ENCODE measurements at places on chromosomes 5 and 9.

- no peak for DNase-seq
These were observed 2.5 kb downstream of the CXXC5 start for GRCh38 chr5:139650689-139651042.

- no peak for DNase-seq
These were observed 391.3 kb downstream of the SLCO4C1 start for GRCh38 chr5:101904736-101905135.

DNA sequence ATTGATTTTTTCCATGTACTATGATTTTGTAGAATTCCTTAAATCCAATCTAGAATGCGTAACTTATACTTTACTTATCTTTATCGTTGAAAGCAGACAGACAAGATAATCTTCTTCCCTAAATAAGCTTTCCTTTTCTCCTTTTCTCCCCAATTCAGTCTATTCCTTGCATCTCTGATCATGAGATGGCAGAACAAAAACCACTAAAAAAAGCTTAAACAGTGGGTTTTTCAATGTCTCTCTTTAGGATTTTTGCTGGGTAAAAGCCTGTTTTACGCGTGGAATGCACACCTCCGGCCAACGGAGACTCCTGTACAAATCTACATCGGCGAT, 755 bp downstream of the CDKN2B start:
- DNase-seq: no peak

DNA sequence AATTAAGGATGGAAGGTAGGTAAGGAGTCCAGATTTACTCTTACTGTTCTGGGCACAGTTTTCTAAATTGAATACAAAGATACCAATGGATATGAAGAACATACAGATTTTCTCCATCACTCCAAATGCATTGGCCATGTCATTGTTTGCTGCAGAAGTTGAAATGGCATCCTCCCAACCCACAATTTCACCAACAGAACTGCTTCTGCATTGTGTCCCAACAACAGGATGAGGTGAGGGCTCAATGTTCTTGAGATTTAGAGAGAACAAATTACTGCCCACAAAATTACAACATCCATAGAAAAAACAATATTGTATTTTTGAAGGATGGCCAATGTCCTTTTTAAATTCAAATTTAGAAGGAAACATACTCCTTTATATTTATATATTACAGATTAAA, 88.9 kb downstream of the NUDT12 start:
- peak; percentile 70 for DNase-seq

DNA sequence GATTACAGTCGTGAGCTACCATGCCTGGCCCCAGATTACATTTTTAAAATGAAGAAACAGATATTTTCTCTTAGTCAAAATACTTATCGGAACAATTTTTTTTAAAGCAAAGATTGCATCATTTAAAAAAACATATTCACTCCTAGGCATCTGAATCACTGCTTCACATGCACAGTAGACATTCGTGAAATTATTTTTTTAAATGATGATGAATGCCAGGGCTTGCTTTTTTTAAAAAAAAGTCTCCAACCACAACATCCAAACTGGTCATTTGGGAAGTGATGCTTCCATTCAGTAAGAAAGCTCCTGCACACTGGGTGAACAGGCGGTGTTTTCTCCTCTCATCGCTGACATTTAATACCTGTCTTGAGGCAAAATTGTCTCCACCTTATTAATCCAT, 223.0 kb upstream of the DMRT1 start:
- peak; percentile 57 for DNase-seq

GRCh38 chr5:169344629-169345028, 43.7 kb upstream of the SLIT3 start:
- no peak for DNase-seq

DNA sequence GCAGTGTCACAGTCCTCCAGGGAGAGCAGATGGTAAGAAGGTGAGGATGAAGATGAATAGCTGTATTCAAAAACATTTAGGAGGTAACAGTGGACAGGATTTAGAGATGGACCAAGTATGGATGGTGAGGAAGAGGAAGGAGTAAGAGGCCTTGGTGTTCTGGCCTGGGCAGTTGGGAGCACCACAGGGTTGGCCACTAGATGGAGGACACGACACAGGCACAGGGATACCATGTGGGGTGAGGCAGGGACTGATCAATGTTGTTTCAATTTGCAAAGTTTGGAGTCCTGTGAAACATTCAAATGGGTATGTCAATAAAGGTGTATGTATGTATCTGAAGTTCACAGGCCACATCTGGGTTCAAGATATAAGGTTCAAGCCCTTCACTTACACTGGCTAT, 141.1 kb upstream of the RASEF start:
- no peak for DNase-seq

GRCh38 chr5:94615862-94616261, 2.5 kb downstream of the KIAA0825 start:
- no peak for DNase-seq

DNA sequence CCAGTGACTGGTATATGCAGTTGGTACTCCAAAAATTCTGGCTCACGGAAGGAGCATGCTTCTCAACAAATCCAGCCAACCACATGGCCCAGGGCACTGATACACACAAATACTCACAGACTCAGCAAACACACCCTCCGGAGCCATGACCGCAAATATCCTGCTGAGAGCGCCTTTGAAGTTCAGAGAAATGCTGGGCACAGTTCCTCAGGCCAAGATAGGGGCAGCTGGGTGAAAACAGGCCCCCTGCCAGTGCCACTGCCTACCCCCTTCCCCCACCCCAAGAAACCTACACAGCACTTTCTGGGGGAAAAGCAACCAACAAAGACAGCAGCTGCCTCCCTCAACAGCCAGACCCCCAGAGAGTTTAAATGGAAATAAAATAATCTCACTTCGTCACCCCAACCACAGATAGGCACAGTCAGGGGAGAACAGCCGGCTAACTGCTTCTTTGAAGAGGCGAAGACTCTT, 120.0 kb downstream of the C5orf15 start:
- DNase-seq: no peak

- DNase-seq: peak; percentile 75
These were observed 69.5 kb upstream of the HSPB3 start for GRCh38 chr5:54385994-54386393.

GRCh38 chr9:133807037-133807436, 68.9 kb upstream of the SARDH start:
- DNase-seq: no peak

DNA sequence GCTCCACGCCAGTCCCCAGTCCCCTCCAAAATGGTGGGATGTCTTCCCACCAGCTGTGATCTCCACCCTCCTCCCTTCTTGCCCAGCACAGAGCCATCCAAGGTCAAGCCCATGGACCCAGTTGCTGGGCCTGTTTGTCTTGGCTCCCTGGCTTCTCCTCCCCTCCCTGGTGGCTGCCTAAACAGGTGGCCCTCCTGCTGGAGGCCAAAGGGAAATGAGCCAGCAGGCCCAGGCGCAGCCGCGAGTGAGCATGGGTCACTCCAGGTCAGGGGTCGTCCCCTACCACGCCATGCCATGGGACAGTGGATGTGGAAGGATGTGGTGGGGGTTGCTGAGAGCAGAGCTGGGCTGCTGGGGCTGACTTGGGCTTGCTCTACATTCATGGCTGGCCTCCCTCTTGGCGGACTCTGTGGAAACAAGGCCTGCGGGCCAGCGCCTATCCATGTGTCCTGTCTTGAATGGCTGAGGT, 33.6 kb downstream of the COL15A1 start:
- no peak for DNase-seq

DNA sequence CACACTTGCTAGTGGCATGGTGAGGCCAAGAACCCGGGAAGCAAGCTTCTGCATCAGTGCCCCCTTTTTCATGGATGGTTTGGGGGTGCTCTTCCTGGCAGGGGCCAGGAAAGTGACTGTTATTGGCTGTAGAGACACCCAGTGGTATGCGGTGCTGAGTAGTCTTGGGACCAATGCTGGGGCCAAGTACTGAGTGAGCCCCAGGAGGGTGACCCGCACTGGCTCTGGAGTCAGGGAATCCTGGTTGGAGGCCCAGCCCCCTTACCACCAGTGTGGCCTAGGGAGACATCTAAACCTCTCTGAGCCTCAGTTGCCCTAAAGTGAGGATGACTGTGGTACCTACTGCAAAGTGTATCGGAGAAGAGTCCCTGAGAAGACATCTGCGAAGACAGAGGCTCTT, 41.2 kb upstream of the SYNPO start:
- DNase-seq: no peak

GRCh38 chr5:65914641-65915196, 11.7 kb upstream of the ERBIN start:
- no peak for DNase-seq

DNA sequence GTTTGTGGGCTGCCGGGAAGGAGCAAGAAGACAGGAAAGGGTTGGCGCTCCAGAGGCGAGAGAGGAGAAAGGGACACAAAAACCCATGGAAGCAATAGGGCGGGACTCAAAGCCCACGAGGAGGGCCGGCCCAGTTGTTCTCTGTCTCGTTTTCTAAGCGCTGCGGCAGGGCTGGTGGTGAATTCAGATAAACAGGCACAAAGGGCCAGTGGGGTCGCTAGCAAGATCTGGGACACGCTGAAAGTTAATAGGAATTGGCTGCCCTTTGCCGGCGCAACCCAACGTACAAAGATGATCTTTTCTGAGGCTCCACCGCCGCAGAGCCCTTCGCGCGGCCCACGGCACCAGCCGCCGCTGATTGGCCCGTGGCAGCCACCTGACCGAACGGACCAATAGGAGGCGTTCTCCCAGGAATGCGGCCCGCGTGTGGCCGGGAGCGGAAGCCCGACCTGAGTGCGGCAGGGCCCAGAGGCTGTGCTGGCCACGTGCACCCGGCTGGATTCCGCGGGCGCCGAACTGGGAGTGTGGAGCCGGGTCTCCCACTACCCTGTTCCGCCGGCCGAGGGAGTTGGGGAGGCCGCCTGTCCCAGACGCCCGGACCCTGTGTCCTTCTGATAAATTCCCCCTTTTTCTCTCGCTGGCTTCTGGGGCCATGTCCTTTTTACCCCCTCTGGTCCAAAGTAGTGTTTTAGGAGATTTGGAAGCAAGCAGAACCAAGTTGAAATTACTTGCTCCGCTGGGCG, 16.8 kb upstream of the NSD1 start:
- peak; percentile 91 for DNase-seq

DNA sequence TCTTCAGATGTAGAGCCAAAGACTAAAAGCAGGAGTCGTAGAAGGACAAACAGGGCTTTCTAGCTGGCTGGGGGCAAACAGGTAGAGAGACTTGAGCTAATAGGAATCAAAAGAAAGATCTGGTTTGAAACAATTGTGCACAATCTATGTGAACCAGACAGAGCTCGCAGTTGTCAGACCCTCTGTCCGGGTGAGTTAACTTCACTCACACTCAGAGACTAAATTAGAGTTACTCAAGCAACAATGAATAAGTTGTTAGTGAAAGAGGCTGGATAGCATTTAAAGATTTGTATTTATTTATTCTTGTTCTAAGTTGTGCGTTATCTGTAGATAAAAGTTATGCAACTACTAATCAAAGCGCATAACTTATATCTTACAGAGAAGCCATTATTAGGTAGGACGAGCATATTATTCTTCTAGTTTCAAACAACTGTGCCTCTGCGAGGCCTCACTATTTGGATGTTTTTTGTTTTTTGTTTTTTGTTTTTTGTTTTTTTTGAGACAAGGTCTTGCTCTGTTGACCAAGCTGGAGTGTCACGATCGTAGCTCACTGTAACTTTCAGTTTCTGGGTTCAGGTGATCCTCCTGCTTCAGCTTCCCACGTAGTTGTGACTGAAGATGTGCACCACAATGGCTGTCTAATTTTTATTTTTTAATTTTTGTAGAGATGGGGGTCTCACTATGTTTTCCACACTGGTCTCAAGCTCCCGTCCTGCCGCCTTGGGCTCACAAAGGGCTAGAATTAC, 13.2 kb upstream of the LNPEP start:
- no peak for DNase-seq

DNA sequence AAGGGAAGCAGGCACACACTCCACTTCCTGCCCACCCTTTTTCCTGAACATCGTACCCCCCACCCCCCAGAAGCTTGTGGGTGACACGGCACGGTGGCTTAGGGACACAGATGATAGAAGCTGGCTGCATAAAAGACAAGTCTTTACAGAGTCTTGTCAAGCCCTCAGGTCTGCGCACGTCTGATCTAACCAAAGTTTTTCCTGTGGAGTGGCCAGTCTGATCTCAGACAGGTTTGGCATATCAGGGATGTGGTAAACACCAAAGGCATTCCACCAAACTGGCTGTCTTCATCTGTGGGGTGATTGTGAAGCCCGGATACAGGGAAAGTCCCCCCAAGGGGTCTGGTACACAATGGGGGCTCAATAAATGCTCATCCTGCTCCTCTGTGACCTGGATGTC, 50.0 kb downstream of the CRB2 start:
- DNase-seq: no peak

GRCh38 chr9:135273008-135273407, 185.5 kb downstream of the OLFM1 start:
- DNase-seq: no peak

- peak; percentile 8 for DNase-seq
These were observed 262.5 kb downstream of the GOLPH3 start for GRCh38 chr5:31911291-31912265.

Measured in choroid plexus epithelial cell (primary cell).